ENCODE measurements at places on chromosomes 11 and 22. TPM values are rescaled to one million over a fixed set of nuclear protein-coding genes. Genes with fewer than 3 reads are reported as not detected.

The MYOD1 gene
- total RNA-seq: not detected

The POU2AF2 gene
- not detected for total RNA-seq

The ANGPTL5 gene
- total RNA-seq: not detected

- no peak for DNase-seq
- H3K4me1 ChIP-seq: no peaks in the 10 kb centered on the region
- H3K36me3 ChIP-seq: no peaks in the 10 kb centered on the region
- H3K27me3 ChIP-seq: no peaks in the 10 kb centered on the region
- no peak overlapping the region for H3K4me3 ChIP-seq
These were observed 12.3 kb upstream of the ARL14EP start for GRCh38 chr11:30310623-30311022.

The KIRREL3 gene
- not detected for total RNA-seq

The C22orf31 gene
- not detected for total RNA-seq

The WBP2NL gene
- total RNA-seq: not detected

Measured in K562 (cell line).